ENCODE measurements at places on chromosomes 16 and 17.

- DNase-seq = no peak
These were observed 19.2 kb downstream of the SDK2 start for GRCh38 chr17:73625006-73625405.

- no peak for DNase-seq
These were observed 386.0 kb downstream of the SLC39A11 start for GRCh38 chr17:72706396-72706981.

DNA sequence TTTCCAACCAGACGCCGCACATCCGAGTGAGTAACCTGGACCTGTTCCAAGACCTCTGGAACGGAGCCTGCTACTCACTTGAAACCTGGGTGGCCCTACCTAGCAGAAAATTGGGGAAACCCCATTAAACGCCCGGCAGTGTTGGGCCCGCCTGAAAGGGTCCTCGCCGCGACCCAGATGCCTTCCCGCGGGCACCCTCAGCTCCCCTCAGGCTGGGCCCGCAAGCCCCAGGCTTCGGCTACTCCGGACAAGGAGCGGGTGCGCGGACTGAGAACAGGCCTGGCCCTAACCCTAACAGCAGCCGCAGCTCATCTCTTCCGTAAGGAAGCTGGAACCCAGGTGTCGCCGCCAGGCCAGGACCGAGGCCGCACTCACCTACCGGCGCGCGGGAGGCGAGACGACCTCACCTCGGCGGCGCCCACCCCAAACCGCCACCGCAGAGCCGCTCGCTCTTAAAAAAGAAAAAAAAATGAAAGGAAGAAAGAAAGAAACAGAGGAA lies 344 bp downstream of the PSME3IP1 start:
- peak; percentile 30 for DNase-seq

DNA sequence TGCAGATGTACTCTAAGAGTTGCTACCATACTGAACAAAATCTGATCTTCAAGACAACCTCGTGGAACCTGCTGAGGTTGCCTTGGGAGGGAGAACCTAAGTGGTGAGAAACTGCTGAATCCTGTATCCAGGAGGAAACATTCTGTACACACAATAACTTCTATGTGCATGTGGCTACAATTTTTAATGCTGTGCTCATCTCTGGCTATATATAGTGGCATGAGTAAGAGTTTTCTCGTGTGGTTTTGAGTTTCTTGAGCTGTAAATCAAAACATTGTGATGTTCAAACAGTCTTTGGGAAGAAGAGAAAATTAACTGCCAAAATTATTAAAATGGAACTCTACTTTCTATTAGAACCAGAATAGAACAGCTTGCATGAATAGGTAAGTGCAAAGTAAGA lies 206.8 kb downstream of the CA10 start:
- no peak for DNase-seq

DNA sequence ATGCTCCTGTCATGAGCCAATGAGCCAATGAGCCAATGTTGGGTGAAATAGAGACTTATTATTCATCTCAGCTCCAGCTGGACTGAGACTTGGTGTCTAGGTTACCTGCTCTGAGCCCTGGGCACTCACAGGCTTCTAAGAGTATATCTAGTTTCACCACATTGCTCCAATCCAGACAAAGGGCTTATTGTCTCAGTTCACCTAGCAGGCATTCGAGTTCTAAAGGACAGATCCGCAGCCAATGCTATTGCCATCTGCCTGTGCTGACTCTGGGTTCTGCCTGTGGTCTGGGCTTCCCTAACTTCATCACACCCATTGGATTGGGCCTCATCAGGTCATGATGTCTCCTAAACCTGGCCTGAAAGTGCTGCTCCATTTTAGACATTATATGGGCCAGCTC lies 66.1 kb upstream of the HS3ST4 start:
- DNase-seq = no peak

DNA sequence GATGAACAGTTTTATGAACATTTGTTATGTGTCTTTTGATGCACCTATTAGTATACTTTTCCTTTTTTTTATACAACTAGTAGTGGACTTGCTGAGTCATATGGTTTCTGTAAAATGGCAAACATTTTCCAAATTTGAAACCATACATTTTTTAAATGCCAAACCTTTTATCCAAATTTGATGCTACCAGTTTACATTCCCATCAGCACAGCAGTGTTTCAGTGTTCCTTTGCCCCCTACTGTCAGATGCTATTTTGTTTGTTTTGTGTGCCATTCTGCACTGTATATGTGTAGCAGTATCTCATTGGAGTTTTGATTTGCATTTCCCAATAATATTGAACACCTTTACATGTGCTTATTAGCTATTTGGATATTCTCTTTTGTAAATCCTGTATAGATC lies 219.4 kb downstream of the TANC2 start:
- DNase-seq = no peak

GRCh38 chr17:43085474-43085873 lies 39.7 kb downstream of the BRCA1 start:
- DNase-seq = no peak

Measured in central memory CD4-positive, alpha-beta T cell (primary cell).